Progenitor cell of endocrine pancreas (in vitro differentiated cells): ENCODE measurements at places on chromosomes 3 and 15.

DNA sequence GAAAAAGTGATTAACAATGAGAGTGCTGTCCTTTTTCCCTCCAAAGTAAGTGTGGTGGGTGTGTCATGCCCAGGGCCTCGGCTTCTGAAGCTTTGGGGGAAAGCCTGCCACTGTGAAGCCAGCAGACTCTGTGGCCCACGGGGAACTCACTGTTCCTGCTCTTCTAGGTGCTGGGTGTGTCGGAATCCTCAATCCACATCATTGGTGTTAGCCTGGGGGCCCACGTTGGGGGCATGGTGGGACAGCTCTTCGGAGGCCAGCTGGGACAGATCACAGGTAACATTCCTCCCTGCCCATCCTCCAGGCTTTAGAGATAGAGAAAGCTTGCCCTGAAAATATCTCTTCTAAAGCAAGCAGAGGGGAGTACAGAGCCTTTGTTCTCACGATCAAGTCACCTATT lies 11.6 kb downstream of the PLA1A start:
- DNase-seq = no peak

DNA sequence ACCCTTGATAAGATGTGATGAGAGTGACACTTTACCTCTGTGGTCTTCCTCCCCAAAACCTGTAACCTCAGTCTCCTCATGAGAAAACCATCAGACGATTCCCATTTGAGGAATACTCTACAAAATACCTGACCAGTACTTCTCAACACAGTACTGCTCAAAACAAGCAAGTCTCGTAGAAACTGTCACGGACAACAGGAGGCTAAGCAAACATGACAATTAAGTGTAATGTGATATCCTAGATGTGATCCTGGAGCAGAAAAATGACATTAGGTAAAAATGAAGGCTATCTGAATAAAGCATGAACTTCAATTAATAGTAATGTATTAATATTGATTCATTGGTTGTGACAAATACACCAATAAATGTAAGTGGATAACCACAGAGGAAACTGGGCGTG lies 113.6 kb downstream of the CACNA2D3 start:
- DNase-seq = no peak

DNA sequence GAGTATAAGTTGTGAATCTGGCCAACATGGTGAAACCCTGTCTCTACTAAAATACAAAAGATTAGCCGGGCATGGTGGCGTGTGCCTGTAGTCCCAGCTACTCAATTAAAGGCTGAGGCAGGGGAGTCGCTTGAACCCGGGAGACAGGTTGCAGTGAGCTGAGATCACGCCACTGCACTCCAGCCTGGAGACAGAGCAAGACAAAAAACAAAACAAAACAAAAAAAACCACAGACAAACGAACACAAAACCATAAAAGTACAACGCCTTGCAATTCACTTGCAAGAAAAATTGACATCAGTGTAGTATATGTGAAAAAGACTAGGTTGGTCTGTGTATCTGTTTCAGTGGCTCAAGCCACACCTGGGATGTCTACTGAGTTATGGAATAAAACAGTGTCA lies 29.9 kb upstream of the CCDC80 start:
- DNase-seq = no peak

DNA sequence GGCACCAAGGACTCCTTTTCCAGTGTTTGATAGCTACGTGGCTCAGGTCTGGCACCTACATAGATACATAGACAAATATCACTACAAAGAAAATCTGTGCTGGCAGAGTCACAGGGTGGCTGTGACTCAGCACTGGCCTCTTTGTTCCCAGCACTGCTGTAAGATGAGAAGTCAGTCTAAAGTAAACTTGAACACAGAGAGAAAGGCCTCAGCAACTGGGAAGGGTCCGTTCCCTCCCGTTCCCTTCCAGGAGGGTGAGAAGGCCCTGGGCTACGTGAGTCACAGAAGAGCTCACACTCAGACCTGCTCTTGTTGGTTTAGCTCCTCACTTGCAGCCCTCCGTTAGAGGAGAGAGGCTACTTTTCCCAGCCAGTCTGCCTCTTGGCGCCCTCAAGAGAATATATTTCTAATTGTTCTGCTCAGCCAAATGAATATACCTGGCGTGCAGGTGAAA lies 23.1 kb downstream of the ANXA2 start:
- peak; percentile 21 for DNase-seq

DNA sequence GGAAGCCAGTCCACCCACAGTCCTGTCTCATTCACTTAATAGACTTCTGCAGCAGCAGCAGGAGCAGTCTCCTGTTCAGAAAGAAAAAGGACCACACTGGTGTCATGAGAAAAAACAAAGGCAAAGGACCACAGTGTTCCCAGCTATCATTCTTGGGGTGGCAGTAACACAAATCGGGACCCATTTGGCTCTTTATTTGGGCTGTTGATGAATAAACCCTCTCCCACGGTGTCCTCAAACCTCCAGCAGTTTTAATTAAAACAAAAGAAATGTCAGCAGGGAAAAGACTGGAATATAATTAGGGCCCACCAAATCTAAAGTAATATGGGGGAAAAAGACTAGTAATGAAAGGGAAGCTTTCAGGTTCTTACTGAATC lies 210.5 kb upstream of the SLC2A2 start:
- DNase-seq = no peak

DNA sequence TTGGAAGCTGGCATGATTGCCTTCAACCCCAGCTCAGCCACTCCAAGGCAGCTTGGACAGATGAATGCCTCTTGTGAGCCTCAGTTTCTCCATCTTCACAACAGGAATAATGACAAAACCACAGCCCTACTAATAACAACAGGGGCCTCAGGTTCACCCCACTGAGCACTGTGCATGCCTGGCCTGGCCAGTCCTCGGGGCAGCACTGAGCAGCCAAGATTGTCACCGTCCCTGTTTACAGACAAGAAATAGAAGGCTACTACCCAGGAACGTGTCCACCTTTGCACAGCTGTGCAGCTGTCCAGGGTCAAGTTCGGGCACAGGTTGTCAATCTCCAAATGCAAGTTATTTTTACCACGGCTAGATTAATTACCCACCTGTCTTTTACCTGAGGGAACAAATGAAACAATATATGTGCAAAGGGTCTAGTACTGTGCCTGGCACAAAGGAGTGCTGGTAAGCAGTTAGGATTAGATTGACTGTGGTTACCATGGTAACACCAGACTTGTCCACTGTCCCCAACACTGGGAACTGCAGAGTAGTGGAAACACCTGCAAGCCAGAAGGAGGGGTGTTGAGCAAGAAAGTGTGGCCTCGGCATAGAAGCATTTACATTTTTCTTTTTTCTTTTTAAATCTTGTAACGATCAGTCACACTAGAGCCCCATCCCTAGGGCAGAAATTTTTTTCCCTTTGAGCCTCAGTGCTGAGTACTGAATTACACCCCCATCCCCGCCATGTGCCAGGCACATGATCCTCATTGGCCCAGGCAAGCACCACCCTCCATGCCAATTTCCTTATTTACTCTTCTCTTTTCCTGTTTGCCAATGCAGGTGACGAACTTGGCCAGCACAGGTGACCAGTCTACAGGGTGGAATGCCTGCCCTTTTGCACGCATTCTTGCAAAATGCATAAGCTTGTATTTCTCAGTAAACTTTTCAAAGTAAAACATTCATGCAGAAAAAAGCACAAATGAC lies 66.3 kb upstream of the SLC6A6 start:
- DNase-seq = no peak
